ENCODE measurements at places on chromosomes 16 and 17.

DNA sequence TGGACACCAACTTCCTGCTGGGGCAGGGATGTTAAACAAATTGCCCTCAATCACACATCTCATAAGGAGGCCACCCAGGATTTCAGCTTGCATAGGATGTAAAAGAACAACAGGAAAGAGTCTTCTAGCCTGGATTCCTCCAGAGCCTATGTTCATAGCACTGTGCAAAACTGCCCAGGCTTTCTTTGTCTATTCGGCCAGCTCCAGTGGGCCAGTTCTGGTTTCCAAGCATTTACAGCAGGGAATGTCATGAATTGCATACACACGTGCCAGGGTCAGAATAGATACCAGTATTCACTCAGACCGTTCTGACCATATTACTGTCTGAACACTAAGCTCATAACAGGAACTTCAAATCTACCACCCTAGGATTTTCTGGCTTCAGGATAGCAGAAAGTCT, 273.2 kb downstream of the CDH8 start:
- DNase-seq: no peak

DNA sequence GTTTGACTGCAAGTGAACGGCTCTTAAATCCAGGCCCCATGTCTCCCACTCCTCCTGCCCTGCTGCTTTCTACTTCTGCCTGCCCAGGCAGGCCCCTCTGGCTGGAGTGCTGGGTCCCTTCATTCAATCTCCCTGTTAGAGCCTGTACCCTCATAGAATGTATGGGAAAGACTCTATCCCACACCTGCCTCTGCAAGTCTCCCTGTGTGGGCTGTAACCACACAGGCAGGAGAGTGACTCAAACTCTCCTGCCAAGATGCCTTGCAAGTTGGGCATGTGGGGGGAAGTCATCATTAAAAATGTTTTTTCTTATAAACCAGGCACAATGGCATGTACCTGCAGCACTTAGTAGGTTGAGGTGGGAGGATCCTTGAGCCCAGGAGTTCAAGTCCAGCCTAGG, 77.5 kb downstream of the PLXDC1 start:
- no peak for DNase-seq

GRCh38 chr16:12321311-12321842, 344.8 kb downstream of the SNX29 start:
- no peak for DNase-seq

GRCh38 chr17:41959336-41960095, 7.1 kb upstream of the CNP start:
- DNase-seq: no peak

- no peak for DNase-seq
These were observed 17.7 kb upstream of the MNT start for GRCh38 chr17:2418572-2418971.

DNA sequence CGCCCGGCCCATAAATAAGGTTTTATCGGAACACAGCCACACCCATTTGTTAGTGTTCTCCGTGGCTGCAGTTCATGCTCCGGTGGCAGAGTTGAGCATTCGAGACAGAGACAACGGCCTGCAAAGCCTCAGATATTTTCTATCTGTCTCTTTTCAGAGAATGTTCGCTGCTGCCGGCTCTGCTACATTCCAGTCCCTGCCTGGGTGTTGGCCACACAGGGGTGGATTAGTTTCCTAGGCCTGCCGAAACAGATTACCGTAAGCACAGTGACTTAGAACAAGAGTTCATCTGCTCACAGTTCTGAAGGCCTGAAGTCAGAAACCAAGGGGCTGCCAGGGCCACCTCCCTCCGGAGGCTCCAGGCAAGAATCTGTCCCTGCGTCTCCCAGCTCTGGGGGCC, 19.1 kb upstream of the GSG1L start:
- no peak for DNase-seq

DNA sequence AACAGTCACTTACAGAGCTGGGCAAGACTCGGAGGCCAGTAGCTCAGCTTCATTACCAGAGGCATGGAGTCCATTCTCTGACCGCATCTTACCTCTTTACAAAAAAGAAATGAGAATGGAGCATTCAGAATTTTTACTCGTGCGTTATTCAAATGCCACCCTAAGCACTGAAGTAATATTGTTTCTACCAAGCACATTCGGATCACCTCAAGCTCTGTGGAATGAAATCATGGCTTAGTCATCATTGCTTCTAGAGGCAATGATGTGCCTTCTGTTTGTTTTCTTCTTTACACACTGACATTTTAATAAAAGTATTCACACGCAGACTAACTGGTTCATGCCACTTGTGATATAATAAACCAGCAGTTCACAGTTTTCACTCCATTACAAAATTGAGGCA, 206.8 kb downstream of the PHKB start:
- DNase-seq: no peak

DNA sequence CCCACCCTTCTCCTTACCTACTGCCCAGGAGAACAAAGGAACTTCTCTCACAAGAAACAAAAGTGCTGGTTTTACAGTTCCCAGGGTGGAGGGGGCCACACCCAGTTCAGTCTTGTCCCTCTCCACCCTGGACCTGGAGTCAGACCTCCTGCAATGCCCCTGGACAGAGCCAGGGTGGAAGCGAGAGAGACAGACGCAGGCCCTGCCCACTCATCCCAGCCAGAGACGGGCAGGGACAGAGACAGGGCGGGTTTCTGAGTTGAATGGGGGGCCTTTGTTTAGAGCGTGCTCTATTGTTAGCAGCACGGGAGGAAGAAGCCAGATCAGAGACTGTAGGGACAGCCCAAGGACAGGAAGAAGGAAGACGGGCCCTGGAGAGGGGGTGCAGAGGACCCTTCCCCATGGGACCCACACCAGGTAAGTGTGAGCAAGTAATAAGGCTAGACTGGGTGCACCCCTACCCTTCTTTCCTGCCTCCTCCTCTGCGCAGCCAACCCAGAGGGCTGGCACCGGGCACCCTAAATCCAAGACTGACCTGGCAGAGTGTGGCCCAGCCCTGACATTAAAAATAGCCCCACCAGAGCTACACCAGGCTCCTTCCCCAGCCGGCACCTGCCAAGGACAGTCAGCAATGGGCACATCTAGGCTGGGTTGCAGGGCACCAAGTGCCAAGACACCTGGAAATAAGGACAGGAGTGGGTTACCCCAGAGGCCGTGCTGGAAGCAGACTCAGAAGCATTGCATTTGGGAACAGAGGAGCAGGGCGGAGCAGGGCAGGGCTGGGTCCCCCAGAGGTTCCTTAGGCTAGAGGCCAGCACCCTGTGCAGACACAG, 10.9 kb downstream of the JUP start:
- no peak for DNase-seq

DNA sequence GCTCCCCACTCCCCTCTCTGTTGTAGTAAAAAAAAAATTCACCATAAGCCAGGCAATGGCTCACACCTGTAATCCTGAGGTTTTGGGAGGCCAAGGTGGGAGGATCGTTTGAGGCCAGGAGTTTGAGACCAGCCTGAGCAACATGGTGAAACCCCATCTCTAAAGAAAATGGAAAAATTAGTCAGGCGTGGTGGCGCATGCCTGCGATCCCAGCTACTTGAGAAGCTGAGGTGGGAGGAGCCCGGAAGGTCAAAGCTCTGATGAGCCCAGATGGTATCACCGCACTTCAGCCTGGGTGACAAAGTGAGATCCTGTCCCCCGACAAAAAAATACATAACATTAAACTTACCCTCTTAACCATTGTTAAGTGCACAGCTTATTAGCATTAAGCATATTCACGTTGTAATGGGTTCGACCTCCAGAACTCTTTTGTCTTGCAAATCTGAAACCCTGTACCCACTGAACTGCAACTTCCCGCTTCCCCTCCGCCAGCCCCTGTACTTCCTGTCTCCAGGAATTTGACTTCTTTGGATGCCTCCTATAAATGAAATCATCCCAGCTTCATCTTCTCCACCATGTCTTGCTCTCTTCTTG, 66.8 kb downstream of the CRISPLD2 start:
- no peak for DNase-seq

DNA sequence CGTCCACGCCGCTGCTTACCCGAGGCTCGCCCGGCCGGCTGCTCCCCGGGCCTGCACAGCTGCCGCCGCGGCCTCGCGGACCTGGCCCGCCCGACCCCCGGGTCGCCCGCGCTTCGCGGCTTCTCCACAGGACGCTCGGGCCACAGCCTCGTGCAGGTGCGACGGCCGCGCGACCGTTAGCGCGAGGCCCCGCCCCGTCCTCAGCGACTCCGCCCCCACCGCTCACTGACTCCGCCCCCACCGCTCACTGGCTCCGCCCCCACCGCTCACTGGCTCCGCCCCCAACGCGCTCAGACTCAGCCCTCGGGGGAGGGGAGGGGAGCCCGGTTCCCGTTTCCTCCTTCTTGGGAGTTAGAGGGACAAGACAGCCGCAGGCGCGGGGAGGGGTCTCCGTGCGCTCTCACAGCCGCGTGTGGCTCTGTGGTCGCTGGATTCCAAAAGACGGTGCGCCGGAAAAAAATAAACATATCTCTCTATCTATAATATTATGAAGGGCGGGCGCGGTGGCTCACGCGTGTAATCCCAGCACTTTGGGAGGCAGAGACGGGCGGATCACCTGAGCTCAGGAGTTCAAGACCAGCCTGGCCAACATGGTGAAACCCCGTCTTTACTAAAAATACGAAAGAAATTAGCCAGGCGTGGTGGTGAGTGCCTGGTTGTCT, at the start of gene MEIOB:
Gene MEIOB, minus strand, starts transcription at position 191 of the 662 bp plus-strand sequence. CDS start 3,989 bp downstream, outside the sequence.
- DNase-seq: no peak

DNA sequence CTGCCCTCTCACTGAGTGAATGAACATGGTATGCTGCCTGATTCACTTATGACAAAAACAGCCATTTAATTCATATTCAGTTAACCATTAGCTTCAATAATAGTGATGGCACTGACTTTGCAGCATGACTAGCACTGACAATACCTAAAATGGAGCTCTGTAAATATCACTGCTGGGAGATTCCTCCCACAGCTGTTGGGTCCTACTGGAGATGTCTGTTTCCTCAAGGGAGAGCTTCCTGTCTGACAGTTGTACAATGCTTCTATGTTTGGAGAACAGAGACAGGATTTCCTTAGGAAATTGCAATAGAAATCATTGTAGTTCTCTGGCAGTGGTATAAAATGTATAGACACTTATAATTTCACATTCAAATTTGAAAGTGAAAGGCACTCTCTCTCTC, 695.9 kb upstream of the CDH8 start:
- no peak for DNase-seq

GRCh38 chr17:78210111-78210510, 3.9 kb upstream of the BIRC5 start:
- DNase-seq: no peak

GRCh38 chr16:76577003-76577402, 299.8 kb downstream of the CNTNAP4 start:
- no peak for DNase-seq

- no peak for DNase-seq
These were observed 245.9 kb downstream of the XYLT1 start for GRCh38 chr16:17224879-17225281.

DNA sequence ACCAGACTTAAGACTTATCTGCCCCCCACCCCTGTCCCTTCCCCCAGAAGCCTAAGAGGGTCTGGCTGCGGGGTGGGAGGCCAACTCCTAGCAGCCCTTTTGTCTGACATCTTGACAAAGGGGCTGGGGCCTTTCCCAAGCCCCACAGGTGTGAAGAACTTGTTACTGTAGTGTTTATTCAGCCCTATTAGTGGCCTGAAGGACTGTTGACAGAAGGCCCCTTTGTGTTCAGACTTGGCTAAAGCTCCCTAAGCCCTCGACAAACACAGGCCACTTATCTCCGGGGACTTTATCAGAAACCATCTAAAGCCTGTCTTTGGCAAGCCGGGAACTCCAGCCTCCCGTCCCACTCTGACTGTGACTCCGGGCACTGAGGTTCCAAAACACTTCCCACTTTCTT, 129.8 kb downstream of the NTN1 start:
- DNase-seq: no peak

DNA sequence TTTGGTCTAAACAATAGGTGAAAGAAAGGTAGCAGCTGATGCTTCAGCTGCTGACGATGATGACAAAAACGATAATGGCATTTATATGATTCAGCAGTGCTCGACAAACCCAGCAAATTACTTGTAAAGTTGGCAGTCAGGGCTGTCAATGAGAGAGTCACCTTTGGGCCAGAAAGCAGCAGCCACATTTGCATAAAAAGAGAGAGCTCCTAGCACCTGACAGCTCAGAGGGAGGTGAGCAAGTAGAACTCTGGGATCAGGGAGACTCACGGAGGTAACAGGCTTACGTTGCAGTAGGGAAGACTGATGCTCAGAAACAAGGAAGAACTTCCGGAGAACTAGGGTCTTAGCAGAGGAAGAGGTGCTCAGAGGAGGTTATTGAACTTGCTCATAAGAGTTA, 291.9 kb upstream of the ZFHX3 start:
- DNase-seq: no peak

DNA sequence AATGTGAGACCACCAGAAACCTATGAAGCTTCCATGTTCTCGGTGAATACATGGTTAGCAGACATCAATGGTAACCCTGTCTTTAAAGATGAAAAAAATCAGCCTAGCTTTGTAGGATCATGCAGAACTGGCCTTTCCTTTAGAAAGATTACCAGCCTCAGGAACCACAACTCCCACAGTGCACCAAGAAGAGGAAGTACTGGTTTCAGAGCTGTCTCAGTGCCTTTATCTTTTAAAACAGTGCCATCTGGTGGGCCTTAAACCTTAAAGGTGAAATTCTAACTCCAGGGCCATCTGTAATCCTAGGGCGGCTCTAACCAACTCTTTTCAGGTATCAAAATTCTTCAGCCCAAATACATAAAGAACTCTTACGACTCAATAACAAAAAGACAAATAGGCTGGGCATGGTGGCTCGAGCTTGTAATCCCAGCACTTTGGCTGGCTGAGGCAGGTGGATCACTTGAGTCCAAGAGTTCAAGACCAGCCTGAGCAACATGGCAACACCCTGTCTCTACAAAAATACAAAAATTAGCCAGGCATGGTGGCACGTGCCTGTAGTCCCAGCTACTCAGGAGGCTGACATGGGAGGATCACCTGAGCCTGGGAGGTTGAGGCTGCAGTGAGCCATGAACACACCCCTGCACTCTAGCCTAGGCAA, 5.4 kb downstream of the ATPAF2 start:
- peak; percentile 24 for DNase-seq

- DNase-seq: no peak
These were observed 454 bp downstream of the CCDC40 start for GRCh38 chr17:80036715-80037477.

GRCh38 chr16:89472711-89473075, 17.7 kb downstream of the ANKRD11 start:
- DNase-seq: no peak

GRCh38 chr17:9239246-9239792, 218.0 kb downstream of the NTN1 start:
- no peak for DNase-seq

DNA sequence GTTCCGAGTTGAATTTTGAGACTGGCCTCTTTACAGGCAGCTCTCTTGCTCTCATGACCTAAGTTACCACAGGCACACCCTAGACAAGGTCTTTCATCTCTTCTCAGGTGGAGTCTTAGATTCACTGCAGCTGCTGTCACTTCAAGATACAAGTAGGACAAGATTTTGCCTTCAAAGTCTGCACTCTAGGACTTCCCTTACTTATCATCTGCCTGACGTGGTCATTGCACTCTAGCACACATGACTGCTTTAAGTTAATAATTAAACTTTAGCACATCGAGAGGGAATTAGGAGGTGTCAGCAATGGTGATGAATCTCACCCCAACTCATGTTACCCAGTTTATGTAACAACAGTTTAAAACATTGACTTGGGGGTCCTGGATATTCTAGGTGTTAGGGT, 25.6 kb downstream of the RNF135 start:
- no peak for DNase-seq
